ENCODE measurements at places on chromosomes 5 and 9.

GRCh38 chr5:135269199-135269598 lies 129.8 kb downstream of the MACROH2A1 start:
- no peak for DNase-seq

- no peak for DNase-seq
Observed at GRCh38 chr9:35385042-35385441, 104.9 kb upstream of the RUSC2 start.

- no peak for DNase-seq
Observed at GRCh38 chr9:129900263-129901027, 65.2 kb downstream of the USP20 start.

- DNase-seq = peak; percentile 71
Observed at GRCh38 chr9:130962418-130963316, 23.6 kb upstream of the FIBCD1 start.

GRCh38 chr5:58459146-58460001 lies 512 bp downstream of the PLK2 start:
- DNase-seq = peak; percentile 40

- DNase-seq = no peak
Observed at GRCh38 chr9:125361837-125362531, 100.4 kb downstream of the GAPVD1 start.

- no peak for DNase-seq
Observed at GRCh38 chr5:59798862-59799667, 94.5 kb downstream of the PDE4D start.

GRCh38 chr5:131268758-131269370 lies 5.0 kb downstream of the CDC42SE2 start:
- DNase-seq = no peak

DNA sequence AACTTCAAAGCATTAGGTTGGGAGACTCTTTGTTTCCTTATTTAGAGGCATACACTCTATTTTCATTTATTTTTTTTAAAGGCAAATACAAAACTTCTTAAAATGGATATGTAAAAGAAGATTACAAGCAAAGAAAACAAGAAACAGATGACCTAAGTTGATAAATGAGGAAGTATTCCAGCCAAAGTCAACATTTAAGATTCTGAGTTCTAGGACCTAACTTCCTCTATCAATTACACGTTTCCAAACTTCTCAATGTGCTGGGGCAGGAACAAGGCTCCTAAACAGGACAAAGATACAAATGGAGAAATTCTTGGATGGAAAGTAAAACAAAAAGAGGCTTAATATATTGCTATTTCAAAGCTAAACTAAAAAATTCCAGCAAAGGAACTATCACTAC lies 89.5 kb downstream of the TLE1 start:
- DNase-seq = no peak

GRCh38 chr9:31034311-31034710 lies 1350.1 kb upstream of the ACO1 start:
- DNase-seq = no peak

DNA sequence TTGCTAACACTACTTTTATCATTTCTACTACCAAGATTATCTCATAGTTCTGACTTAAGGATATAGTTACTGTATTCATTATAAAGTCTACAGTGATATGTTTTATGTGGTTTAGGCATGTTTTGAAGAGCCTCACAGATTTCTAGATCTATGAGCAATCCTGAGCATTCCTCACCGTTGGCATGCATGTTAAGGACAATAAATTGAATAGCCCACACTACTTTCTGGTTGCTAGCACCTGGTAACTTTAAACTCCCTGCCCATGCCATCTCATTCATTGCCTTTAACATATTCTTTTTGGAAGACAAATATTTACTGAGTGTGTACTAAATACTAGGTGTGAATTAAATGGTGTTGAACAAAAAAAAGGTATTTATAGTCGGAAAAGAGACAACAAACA lies 868.1 kb upstream of the CDH9 start:
- DNase-seq = no peak

DNA sequence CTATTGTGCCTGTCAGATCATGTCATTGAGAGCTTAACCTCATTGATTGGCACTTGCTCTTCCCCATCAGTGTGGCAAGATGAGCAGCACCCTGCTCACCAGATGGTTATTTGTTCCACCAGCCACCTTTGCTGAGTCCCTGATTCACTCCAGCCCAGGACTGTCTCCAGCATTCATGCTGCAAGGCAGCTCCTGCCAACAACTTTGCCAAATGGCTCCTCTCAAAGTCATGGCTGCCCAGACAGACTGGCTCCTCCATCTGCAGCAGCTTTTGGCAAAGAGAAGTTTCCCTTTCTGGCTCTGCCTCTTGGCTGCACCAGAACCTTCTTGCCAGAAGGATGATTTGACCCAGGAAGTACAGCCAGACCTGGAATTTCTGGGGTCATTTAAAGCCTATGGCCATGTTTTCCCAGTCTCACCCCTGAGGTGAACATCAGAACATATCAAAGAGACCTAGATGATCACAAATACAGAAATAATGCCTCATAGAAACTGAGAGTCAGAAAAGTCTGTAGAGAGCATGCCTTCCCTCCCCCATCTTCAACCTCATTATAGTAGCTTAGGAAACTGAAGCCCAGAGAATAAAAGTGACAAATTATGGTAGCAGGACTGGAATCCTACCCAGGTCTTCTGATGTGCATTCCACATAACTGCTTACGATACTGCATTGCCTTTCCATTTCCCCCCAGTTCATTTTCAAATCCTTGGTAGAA lies 10.4 kb downstream of the PPP2R2B start:
- no peak for DNase-seq

DNA sequence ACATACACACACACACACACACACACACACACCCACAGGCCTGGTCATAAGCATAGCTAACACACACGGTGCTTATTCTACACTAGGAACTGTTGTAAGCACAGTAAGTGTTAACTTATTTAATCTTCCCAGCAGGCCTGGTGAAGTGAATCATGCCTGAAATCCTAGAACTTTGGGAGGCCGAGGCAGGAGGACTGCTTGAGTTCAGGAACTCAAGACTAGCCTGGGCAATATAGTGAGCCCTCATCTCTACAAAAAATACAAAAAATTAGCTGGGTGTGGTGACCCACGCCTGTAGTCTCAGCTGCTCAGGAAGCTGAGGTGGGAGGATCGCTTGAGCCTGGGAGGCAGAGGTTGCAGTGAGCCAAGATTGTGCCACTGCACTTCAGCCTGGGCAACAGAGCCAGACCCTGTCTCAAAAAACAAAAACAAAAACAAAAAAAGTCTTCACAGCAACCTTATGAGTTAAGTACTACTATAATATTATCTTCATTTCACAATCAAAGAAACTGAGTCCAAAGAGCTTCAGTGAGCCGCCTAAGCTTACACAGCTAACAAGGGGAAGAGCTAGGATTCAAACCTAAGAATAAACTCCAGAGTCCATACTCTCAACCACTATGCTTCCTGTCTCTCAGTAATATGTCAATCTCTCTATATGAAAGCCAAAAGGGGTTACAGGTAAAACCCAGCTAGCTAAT lies 2.3 kb downstream of the MEGF9 start:
- DNase-seq = no peak

GRCh38 chr9:82498541-82499317 lies 510.2 kb downstream of the SPATA31D1 start:
- DNase-seq = no peak

DNA sequence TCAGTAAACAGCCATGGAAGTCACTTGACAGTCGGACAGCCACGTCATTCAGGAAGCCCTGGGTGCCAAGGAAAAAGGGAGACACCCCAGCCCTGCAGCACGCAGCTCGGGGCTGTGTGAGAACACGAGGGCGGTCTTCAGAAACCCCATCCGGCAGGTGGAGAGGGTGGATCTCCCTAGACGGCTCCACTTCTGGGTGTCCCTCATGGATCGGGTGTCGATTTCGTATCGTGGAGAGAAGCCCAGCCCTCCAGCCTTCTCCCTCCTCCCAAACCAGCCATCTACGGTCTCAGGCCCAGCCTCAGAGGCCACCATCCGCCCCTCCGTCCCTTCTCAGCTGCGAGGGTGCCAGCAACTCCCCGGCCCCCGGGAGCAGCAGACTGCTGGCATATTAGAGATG lies 65.5 kb upstream of the BARHL1 start:
- DNase-seq = no peak
